NCI-H524 (cell line): ENCODE measurements at places on chromosomes 4 and X.

DNA sequence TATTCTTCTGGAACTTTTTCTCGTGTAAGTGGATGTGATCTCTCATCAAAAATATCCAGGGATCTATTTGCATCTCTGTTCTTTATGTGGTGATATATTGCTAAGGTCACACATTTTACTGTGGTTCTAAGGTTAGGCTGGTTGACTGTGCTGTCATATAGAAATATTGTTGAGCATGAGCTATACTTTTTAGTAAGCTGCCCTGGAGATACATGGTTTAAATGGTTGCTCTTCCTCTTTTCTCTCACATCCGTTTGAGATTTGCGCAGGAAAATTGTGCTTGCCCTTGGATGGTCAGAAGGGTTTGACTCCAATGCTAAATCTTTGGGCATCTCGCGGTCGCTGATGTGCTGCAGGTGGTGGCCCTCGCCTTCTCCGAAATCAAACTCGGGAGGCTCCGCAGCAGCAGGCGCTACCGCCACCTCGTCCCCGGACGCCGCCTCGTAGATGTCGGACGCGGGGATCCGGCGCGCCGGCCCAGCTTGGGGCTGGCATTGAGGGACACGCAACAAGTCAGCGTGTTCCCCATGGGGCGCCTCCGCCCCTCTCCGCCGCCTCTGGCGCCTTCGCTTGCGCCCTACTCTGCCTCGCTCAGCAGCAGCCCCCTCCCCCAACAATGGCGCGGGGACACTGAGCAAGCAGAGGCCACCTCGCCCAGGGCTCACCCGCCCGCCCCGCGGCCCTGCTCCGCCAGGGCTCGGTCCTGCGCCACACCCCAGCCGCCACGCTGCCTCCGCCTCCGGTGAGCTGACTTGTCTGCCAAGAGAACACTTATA lies 154.5 kb downstream of the MSN start:
- no peak for DNase-seq

- DNase-seq: no peak
Observed at GRCh38 chrX:118437283-118437682, 58.3 kb upstream of the DOCK11 start.

GRCh38 chrX:10939424-10939823 lies 171.7 kb upstream of the HCCS start:
- no peak for DNase-seq

- no peak for DNase-seq
Observed at GRCh38 chrX:29852767-29853166, 362.6 kb upstream of the MAGEB2 start.

- DNase-seq: peak; percentile 1
Observed at GRCh38 chr4:139943277-139943676, 210.7 kb downstream of the MAML3 start.

GRCh38 chr4:150209140-150209829 lies 131.0 kb downstream of the DCLK2 start:
- peak; percentile 37 for DNase-seq
